ENCODE measurements at places on chromosomes 1 and 21. TPM values are rescaled to one million over a fixed set of nuclear protein-coding genes. Genes with fewer than 3 reads are reported as not detected.

GRCh38 chr21:39527664-39528381 lies 76.1 kb downstream of the SH3BGR start:
- H3K4me1 ChIP-seq: no peaks in the 10 kb centered on the region
- no peaks in the 10 kb centered on the region for H3K36me3 ChIP-seq
- DNase-seq: no peak

DNA sequence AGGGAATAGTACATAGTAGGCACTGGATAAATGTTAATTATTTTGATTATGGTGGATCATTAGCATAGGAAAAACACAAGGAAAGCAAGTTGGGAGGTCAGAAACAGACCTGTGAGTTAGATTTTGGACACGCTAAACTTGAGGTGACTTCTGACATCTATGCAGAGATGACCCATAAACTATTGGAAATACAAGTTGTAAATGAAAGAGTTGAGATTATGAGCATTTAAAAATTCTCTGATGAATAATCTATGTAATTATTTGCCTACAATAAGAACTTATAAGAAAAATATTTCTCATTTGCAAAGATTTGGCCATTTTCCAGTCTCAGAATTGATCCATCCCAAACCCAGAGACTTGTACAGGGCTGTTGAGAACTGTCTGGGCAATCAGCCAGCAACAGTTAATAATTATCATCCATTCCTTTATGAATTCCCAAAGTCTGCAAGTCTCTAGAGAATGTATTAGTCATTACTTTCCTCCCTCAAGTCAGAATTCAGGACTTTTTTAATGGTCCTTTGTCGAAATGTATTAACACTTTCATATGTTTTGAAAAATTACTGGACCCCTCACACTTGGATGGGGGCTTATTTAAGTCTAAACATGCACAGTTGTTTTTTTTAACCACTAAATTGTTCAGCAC lies 19.4 kb upstream of the SLAMF6 start:
- peaks cover 52% of the 10 kb centered on the region for H3K4me1 ChIP-seq
- DNase-seq: no peak
- no peak overlapping the region for H3K27ac ChIP-seq

Gene SLC6A17
- total RNA-seq: not detected

DNA sequence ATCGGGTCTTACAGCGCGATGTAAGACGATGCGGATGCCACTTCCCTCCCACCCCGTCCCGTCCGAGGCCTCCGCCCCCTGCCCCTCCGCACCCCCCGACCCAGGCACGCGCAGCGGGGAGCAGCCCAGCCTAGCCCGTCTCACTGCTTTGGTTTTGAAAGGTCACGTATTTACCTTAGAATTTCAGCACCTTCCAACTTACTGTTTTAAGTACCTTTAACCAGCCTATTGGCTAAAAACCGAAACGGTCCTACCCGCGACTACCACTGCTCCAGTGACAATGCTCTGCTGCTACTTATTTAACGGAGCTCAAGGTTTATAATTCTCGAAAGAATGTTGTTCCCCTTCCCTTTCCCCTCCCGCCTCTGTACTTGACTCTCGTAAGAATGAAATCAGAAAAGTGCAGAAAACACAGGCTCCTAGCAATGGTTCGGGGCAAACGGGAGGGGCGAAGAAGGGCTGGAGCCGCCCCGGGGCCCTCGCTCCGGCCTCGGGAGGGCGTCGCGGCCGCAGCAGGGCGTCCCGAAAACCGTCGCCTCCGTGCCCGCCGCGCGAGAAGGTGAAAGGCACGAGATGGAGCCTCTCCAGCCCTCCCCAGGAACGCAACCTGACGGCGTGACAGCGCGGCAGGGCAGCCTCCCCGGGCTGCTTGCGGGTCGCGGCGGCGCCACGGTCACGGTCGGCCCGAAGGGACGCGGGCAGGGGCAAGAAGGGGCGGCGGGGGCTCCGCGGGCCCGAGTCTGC lies 667 bp downstream of the TMEM50B start:
- no peaks in the 10 kb centered on the region for H3K36me3 ChIP-seq
- DNase-seq: peak; percentile 50
- peaks cover 25% of the 10 kb centered on the region for H3K4me1 ChIP-seq
- H3K27ac ChIP-seq: peak overlapping the region; percentile 84
- H3K4me3 ChIP-seq: peak overlapping the region; percentile 90
- H3K27me3 ChIP-seq: no peaks in the 10 kb centered on the region

Gene OR2L8
- total RNA-seq: not detected

Gene TPTE
- total RNA-seq: not detected

Gene SGIP1
- total RNA-seq: not detected

DNA sequence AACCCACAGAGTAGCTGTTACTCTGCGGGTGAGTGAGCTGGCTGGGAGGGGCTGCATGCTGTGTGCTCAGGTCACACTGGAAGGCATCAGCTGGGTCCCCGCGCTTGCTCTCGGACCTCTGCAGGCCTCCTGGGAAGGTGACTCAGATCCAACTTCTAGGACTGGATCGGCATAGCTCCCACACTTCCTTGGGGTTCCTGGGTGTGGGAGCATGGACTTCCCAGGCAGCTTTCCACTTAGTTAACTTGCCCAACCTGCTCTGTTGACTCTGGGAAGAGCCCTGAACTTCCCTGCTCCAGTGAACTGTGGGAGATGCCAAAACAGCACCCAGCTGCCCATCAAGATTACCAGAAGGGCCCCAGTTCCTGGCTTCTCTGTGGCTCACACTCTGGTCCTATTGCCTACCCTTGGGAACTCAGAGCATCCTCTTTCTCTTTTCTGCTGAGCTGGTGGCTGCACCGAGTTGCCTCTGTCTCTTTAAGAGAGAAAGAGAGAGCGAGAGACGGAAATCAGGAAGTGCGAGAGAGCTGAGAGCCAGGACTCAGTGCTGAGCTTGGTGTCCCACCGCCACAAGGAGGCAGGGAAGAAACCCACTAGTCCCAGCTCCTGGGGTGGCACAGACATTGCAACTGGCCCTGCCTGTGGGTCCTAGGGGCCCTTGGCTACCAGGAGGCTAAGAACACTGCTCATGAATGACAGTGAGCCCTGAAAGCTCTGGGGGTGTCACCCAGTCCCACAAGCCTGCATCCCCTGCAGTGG lies at the start of gene IKBKE:
TSS of gene IKBKE (plus strand) at position 544 of the 759 bp plus-strand sequence. CDS start 2,752 bp downstream, outside the sequence.
- peak within 1 kb of the TSS; percentile 78 for H3K4me3 ChIP-seq
- peak within 1 kb of the TSS; percentile 72 for H3K27ac ChIP-seq
- H3K4me1 ChIP-seq: peaks cover 88% of the 10 kb centered on the region
- H3K27me3 ChIP-seq: no peaks in the 10 kb centered on the region

Gene SHISAL2A
- total RNA-seq: 8.2 TPM
